ENCODE measurements at places on chromosomes 13 and 19. TPM values are rescaled to one million over a fixed set of nuclear protein-coding genes. Genes with fewer than 3 reads are reported as not detected.

The PPP1R37 gene
- total RNA-seq: 13.1 TPM

The CRTC1 gene
- total RNA-seq: 0.28 TPM

The FPR1 gene
- total RNA-seq: not detected

The BICRA gene
- total RNA-seq: 1.8 TPM

The LILRA1 gene
- not detected for total RNA-seq

The OR4F17 gene
- total RNA-seq: not detected

The IFNL1 gene
- total RNA-seq: not detected

- DNase-seq: no peak
- H3K36me3 ChIP-seq: no peaks in the 10 kb centered on the region
- no peaks in the 10 kb centered on the region for H3K4me1 ChIP-seq
- H3K27me3 ChIP-seq: no peaks in the 10 kb centered on the region
Observed at GRCh38 chr13:59954601-59955000, 209.1 kb downstream of the DIAPH3 start.

DNA sequence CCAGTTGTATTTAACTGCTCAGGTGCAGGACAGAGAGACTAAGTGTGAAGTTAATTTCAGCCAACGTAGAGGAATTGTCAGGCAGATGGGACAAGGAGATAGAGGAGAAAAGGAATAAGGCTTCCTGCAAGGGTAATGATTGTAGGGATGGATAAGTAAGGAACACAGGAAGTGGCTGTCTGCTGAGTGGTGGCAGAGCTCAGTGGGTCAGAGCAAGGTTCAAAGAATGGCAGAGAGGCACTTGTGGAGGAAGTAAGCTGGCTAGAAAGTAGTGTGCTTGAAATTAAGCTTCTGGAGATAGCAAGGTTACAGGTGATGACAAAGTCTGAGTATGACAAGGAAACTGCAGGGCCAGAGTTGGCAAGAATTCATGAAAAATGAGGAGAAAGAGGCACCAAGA lies 47.9 kb downstream of the USPL1 start:
- no peaks in the 10 kb centered on the region for H3K36me3 ChIP-seq
- H3K4me1 ChIP-seq: no peaks in the 10 kb centered on the region
- no peaks in the 10 kb centered on the region for H3K27me3 ChIP-seq
- DNase-seq: no peak
- H3K27ac ChIP-seq: no peak overlapping the region
- no peak overlapping the region for H3K4me3 ChIP-seq

GRCh38 chr19:2820112-2820702 lies 539 bp downstream of the ZNF554 start:
- H3K4me1 ChIP-seq: no peaks in the 10 kb centered on the region
- peaks cover 8% of the 10 kb centered on the region for H3K36me3 ChIP-seq
- H3K27me3 ChIP-seq: no peaks in the 10 kb centered on the region
- DNase-seq: no peak
- H3K27ac ChIP-seq: no peak overlapping the region
- peak overlapping the region; percentile 61 for H3K4me3 ChIP-seq

GRCh38 chr19:2337329-2337707 lies 8.8 kb downstream of the SPPL2B start:
- no peak overlapping the region for H3K4me3 ChIP-seq
- DNase-seq: peak; percentile 43
- H3K4me1 ChIP-seq: no peaks in the 10 kb centered on the region
- no peak overlapping the region for H3K27ac ChIP-seq

DNA sequence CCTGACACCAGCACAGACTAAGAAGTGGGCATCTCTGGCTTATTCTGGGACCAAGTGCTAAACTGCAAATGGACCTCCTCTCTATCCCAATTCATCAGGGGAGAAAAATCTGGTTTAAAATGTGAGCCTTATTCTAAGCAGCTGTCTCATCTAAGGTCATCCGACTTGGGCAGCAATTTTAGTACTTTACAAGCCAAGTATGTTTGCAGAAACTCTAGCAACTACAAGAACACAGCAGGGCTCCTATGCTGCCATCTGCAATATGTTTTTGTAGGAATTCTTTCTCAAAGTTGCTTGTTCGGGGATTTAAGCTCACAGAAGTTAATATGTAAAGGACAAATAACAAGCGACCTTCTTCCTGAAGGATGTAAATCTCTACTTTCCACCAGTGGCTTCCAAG lies 113.1 kb downstream of the FOXO1 start:
- DNase-seq: no peak
- H3K4me3 ChIP-seq: no peak overlapping the region
- no peaks in the 10 kb centered on the region for H3K36me3 ChIP-seq
- no peaks in the 10 kb centered on the region for H3K27me3 ChIP-seq

DNA sequence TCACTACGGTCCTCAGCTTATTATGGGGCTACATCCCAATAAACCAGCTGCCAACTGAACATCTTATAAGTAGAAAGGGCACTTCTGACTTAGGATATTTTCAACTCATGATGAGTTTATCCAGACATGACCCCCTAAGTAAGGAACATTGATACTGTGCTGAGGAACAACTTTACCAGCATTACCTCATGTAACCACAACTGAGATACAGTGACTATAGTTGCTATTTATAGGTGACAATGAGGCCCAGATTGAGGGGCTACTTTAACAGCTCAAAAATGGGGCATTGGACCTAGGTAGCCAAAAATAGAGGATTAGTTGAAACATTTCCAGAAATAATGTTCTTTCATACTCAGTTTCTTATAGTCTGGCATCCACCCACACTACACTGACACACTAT lies 26.8 kb downstream of the SKA3 start:
- no peak overlapping the region for H3K4me3 ChIP-seq
- H3K27ac ChIP-seq: no peak overlapping the region
- H3K27me3 ChIP-seq: no peaks in the 10 kb centered on the region
- H3K4me1 ChIP-seq: peaks cover 6% of the 10 kb centered on the region
- peak; percentile 38 for DNase-seq
- peaks cover 15% of the 10 kb centered on the region for H3K36me3 ChIP-seq

Data from IMR-90 (cell line).